ENCODE measurements at places on chromosomes 3 and 15.

GRCh38 chr3:15284121-15284889 lies 48.1 kb downstream of the SH3BP5 start:
- DNase-seq = no peak

DNA sequence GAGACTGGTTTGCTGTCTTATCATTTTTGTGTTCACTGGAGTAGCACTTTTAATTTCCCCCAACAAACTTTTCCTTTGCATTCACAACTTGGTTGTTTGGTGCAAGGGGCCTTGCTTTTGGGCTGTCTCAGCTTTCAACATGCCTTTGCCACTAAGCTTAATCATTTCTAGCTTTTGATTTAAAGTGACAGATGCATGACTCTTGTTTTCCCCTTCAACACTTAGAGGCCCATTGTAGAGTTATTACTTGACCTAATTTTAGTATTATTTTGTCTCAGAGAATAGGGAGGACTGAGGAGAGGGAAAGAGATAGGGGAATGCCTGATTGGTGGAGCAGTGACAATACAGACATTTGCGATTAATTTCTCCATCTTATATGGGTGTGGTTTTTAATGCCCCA lies 340.1 kb upstream of the MANF start:
- no peak for DNase-seq

- DNase-seq = no peak
Measured at GRCh38 chr3:65562447-65562846, 476.3 kb downstream of the MAGI1 start.

DNA sequence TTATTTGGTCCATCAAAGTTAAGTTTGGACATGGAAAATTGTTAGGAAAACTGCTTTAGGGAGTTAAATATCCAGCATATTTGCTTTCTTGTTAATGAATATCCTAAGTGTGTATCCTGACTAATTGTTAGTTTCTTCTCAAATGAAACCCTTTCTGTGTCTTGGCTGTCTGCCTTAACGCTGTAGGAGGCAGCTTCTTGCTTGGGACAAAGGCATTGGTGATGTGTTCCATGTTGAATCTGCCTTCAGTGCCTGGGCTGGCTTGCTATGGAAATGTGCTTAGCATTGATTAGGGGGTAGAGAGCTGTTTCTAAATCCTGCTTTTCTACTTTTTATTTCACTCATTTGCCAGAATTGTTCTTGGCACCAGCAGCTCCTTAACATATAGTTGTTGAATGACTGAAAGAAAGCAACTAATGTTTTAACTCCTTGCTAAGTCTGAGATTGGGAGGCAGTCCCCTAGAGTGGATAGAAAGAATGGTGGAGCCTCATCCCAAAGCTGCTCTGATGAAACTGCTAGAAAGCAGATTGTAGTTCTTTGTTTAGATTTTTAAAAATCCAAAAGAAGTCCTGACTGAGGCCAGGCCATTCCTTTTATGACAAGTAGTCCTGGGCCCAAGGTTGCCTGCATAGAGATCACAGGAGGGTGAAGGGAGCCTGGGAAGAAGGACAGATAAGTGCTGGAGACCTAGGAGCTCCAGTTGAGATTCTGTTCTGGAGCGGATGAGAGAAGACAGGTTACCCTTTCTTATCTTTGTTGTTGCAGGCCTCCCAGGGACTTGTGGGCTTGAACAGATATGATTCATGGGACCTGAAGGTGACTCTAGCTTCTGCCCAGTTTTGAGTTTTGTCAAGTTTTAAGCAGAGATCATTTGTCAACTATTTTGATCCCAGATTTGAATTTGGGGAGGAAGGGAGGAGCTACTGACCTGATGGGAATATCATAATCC lies 39.3 kb downstream of the OXNAD1 start:
- no peak for DNase-seq

GRCh38 chr3:72082776-72083462 lies 298.0 kb upstream of the PROK2 start:
- DNase-seq = no peak

- no peak for DNase-seq
Measured at GRCh38 chr3:23002151-23002550, 201.0 kb upstream of the UBE2E2 start.

DNA sequence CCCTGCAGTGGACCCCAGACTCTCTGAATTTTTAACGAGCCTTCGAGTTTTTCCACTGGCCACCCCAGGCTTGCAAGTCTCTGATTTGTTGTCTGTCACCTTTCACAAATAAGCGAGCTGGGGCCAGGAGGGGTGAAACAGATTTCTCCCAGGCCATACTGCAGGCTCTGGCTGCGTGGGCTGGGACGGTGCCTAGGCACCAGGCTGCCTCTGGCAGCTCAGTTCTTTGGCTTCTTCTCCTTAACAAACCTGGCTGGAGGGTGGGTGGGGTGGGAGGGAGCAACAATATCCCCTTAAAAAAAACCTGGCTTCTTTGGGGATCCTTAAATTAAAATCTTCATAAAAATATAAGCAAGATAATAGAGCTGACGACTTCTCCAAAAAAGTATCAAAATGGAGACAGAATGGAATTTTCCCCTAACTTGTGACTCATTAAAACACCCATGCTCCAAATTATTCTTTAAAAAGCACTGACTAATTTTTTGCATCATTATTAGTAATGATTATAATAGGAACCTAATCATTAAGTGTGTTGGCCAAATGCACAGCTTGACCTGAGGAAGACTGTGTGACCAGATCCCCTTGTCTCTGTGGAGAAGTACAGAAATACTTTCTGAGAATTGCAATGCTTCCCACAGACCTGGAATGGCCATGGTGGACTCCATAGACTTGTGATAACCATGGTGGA lies 84.1 kb downstream of the SNRK start:
- DNase-seq = no peak

GRCh38 chr15:61011576-61012336 lies 217.3 kb downstream of the RORA start:
- DNase-seq = no peak

DNA sequence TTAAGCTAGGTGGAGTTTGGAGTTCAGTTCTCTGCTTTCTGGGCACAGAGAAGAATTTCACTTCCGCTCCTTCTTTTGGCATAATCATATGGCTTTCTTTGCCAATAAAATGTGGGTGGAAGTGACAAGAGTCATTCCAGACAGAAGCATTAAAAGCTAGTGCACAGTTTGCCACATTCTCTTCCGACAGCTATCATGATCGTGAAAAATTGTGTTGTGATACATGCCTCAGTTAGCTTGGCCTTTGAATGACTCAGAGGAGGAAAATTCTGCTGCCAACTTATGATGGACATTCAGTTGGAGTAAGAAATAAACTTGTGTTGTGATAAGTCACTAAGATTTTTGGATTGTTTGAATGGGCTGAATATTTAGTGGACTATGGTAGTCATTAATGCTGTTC lies 291.7 kb upstream of the SATB1 start:
- DNase-seq = no peak

- no peak for DNase-seq
Measured at GRCh38 chr3:10289077-10289476, 3.7 kb downstream of the GHRL start.

DNA sequence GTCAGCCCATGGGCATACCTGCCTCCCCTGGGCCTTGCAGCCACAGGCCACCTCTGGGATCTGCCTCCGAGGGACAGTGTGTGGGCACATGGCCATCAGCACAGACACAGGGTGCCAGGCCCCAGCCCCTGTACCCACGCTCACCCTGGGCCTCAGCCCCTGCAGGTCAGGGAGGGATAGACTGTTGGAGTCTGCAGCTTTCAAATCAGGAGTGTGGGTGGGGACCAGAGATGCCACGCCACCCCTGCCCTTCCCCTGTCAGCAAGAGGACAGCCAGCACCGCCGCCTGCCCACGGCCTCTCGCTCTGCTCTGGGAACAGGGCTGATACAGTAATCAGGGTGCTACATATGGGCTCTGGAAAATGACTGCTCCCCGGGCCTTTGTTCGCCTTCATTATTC lies 72.7 kb downstream of the DNAJB8 start:
- DNase-seq = no peak

- no peak for DNase-seq
Measured at GRCh38 chr3:133137042-133137996, 99.1 kb downstream of the TMEM108 start.

DNA sequence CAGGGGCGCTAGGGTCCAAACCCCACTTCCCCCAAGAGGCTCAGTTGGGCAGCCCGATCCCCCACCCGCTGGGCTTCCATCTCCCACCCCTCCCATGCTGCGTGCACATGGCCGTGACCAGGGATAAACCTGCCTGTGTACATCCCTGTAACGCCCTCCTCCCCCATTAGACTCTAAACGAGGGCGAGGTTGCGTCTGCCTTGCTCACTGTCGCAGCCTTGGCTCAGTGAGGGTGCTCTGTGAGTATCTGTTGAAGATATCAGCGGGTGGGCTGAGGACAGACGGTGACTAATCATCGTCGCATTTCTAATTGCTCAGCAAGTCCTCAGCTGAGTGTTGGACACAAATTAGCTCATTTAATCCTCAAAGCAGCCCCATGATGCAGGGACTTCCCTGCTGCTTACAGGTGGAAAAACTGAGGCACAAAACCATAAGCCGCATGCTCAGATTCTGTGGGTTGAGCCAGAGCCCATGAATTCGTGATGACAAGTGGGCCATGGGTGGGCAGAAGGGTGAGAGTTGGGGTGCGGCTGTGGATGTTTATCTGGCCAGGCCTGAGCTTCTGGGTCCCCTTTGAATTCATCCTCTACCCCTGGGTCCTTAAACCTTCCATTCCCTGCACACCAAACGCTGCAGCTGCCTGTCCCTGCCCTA lies 26.0 kb downstream of the FBLN2 start:
- no peak for DNase-seq
